ENCODE measurements at places on chromosomes 5 and 9.
A peak's percentile ranks its signal among the peaks of the same experiment; 100 is the strongest.

DNA sequence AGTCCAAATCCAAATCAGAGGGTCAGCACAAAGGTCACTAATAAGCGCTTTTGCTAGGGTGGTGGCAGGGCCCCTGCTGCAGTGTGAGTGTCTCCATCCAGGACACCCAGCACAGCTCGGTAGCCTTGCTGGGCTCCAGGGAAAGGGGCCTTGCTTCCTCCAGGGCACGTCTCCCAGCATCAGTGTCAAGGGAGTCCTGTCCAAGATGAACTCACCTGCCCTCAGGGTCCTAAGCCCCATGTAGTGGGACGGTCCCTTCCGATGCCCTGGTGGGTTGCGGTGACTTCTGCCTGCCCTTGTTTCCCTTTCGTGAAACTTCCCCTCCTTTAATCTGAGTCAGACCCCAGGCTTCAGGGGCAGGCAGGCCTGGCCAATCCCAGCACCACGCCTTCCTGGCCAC lies 101.7 kb downstream of the ZNF354C start:
- no peak overlapping the region for H3K27ac ChIP-seq
- H3K27me3 ChIP-seq, result no peaks in the 10 kb centered on the region
- H3K36me3 ChIP-seq, result no peaks in the 10 kb centered on the region
- no peaks in the 10 kb centered on the region for H3K4me1 ChIP-seq
- DNase-seq, result no peak

DNA sequence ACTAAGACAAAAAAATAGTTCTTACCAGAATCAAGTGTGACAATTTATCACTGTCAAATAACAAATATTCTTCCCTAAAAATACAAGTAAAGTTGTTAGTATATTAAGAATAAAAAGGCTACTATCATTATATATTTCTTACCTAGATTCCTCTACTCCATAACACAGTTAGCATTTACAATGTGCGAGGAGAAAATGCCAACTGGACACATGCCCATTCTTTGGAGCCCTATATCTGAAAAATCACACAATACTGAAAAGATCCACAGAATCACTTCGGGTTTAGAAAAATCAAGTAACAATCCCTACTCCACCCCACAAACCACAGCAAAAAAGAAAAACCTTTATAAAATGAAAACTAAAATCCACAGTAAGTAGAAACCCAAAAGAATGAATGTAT lies 70.9 kb downstream of the PKD2L2 start:
- no peaks in the 10 kb centered on the region for H3K27me3 ChIP-seq
- H3K36me3 ChIP-seq, result peaks cover 22% of the 10 kb centered on the region
- H3K27ac ChIP-seq, result no peak overlapping the region

DNA sequence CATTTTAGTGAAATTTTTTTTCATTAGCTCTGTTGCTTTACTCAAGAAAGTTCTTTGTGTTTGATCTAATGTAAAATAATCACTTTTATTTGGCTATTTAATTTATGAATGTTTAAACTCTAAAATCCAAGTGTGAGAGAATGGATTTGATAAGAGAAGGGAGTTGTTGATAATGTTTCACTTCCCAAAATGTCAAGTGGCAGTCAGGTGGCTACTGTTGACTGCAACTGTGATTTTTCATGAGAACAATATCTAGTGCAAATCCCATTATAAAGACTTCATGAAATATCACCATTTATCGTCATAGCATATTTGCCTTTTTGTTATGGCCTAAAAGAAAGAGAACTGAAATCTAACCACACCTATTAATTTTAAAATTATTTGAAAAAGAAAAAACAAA lies 118.3 kb upstream of the SNX2 start:
- no peaks in the 10 kb centered on the region for H3K36me3 ChIP-seq
- DNase-seq, result no peak
- H3K4me3 ChIP-seq, result no peak overlapping the region
- no peaks in the 10 kb centered on the region for H3K4me1 ChIP-seq

DNA sequence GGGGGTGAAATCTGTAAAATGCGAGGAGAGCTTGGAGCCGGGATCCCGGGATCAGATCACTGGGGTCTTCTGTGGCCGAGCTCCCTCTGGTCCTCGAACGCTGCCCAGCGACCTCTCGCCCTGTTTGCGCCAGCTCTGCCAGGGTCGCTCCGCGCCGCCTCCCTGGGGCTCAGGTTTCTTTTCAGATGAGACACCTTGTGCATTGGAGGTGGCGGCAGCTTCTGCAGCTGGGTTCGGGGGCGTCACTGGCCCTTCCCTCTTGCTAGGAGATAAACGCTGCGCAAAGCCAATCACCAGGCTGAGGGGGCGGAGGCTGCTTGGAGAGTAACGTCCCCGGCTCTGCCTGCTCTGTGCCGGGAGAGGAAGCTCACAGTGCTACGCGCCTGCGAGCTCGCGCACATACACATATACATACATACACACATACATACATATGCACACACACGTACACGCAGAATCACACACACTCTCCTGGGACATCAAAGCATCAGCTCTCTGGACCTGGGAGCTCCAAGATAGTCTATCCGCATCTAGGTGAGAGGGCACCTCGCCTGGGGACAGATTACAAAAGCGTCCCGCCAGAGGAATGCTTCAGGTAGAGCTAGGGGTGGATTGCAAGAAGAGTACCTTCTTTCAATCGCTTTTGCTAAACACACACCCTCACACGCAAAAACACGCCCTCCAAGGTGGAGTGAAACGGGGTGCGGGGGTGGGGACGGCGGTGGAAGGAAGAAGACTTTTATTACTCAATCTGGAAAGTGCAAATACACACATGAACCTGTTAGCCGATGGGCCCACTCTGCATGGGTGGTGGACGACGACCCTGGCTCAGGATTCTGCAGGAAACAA lies at the start of gene ST8SIA4:
Gene ST8SIA4, minus strand, starts transcription at position 244 of the 849 bp plus-strand sequence. CDS start 327 bp downstream, outside the sequence.
- H3K27ac ChIP-seq, result peak within 1 kb of the TSS; percentile 91
- no peaks in the 10 kb centered on the region for H3K27me3 ChIP-seq
- DNase-seq, result peak; percentile 86
- H3K4me3 ChIP-seq, result peak within 1 kb of the TSS; percentile 89
- H3K36me3 ChIP-seq, result no peaks in the 10 kb centered on the region

GRCh38 chr9:97985058-97985861 lies 2.1 kb downstream of the ANP32B start:
- H3K4me1 ChIP-seq, result peaks cover 59% of the 10 kb centered on the region
- no peaks in the 10 kb centered on the region for H3K36me3 ChIP-seq

- no peaks in the 10 kb centered on the region for H3K27me3 ChIP-seq
- H3K27ac ChIP-seq, result no peak overlapping the region
- no peaks in the 10 kb centered on the region for H3K36me3 ChIP-seq
- H3K4me3 ChIP-seq, result no peak overlapping the region
- DNase-seq, result no peak
- H3K4me1 ChIP-seq, result peaks cover 55% of the 10 kb centered on the region
Measured at GRCh38 chr5:80128141-80128540, 93.0 kb downstream of the THBS4 start.

DNA sequence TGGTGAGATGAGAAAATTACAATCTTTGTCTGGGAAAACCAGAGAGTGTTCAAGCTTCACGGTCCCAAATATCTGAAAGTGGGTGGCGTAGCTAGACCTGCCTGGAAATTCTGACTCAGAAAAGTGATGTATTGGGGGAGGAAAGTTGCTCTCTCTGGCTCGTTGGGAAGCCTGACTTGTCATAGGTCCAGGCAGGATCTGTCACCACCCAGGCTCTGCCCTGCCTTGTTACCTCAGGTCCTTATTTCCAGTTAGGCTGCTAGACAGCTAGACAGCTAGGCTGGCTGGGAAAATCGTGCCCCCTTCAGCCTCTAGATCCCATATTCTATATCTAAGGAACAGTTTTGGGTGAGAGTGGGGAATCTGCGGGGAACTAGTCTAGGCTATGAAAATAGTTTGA lies 41.0 kb upstream of the HCN1 start:
- no peaks in the 10 kb centered on the region for H3K4me1 ChIP-seq
- no peak overlapping the region for H3K27ac ChIP-seq
- no peak overlapping the region for H3K4me3 ChIP-seq
- no peak for DNase-seq
- no peaks in the 10 kb centered on the region for H3K27me3 ChIP-seq

- no peaks in the 10 kb centered on the region for H3K36me3 ChIP-seq
- no peaks in the 10 kb centered on the region for H3K27me3 ChIP-seq
- H3K4me1 ChIP-seq, result peaks cover 29% of the 10 kb centered on the region
Measured at GRCh38 chr5:10578869-10579268, 15.0 kb downstream of the ANKRD33B start.

DNA sequence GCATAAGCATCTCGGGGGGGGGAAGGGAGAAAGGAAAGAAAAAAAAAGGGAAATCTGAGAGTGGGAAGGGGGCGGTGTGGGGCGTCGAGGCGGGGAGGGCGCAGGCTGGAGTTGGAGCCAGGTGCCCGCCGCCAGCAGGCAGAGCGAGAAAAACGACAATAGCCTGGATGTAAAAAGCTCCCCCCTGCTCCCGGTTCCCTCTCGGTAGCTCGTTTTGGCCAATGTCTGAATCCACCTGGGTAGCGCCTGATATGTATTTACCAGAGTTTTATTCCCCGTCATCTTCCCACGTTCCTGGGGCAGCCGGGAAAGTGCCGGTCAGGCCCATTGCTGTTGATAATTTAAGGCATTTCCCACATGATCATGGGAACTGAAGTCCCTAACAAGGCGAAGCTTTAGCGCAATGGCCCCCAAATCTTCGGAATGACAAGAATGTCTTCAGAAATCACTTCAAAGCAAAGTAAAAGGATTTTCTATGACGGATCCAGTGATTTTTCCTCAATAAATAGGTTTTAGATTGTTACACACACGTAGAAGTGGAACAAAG lies 3.0 kb upstream of the OTP start:
- peaks cover 92% of the 10 kb centered on the region for H3K27me3 ChIP-seq
- H3K4me3 ChIP-seq, result no peak overlapping the region
- peaks cover 15% of the 10 kb centered on the region for H3K4me1 ChIP-seq
- DNase-seq, result no peak
- H3K36me3 ChIP-seq, result no peaks in the 10 kb centered on the region

Data from CD4-positive, alpha-beta memory T cell (primary cell).